Fibroblast of mammary gland (primary cell): ENCODE measurements at places on chromosomes 12 and 14.

DNA sequence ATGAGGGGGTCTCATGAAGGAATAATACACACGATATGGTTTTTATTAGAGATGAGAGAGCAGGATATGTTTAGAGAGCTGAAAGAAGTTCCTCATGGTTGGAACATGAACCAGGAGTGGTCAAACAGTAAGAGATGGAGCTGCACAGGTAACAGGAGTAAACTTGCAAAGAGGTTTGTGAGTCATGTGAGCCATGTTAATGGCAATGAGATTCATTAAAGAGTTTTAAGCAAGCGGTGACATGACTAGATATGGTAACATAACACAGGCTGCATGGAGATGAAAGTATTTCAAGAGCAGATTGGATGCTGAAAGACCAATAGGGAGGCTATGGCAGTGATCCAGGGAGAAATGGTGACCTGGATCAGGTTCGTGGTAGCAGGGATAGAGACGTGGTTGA, 62.6 kb upstream of the SSTR1 start:
- no peak for DNase-seq

DNA sequence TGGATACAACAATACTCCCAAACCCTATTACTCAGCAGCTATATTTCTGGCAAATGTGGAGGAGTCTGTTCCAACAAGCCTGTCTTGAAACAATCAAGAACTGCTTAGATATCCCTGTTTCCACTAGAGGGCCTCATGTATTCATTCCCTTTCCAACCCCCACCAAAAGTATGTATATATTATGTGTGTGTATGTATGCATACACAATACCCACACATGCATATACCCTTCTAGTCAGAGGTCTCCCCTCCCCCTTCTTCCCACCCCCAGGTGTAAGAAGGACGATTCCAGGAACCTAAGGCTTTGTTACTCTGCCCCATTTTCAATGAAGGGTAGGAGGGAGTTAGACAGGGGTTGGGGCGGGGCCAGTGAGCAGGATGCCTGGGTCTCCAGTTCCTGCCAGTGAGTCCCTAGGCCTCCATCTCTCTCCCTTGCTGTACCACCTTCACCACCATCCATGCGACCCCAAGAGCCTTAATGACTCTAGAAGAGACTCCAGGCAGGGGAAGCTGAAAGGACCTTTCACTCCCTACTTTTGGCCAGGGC, at the start of gene DGKA:
DGKA (plus strand) TSS at position 392 of the 546 bp plus-strand sequence. CDS start 5,342 bp downstream, outside the sequence.
- DNase-seq: peak; percentile 91

- DNase-seq: no peak
Measured at GRCh38 chr12:12153596-12153995, 82.9 kb downstream of the BCL2L14 start.

DNA sequence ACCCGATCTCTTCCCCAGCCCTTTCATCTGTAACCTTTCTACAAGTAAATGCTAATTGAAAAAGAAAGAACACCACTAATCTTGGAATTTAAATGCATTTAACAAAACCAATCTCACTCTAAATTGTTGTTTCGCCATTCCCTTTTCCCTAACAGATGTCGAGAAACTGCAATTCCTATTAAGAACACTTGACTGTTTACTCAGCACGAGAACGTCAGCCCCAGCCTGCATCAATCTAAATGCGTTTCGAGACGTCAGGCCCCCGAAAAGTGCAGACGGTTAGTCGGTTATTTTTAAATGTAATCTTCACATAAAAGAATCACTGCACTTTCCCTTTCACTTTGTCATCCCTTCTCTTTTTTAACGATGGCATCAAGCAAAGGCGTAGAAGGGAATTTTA, 837.6 kb downstream of the VRK1 start:
- DNase-seq: no peak

GRCh38 chr12:64256166-64256800, 34.2 kb upstream of the KICS2 start:
- DNase-seq: peak; percentile 72

DNA sequence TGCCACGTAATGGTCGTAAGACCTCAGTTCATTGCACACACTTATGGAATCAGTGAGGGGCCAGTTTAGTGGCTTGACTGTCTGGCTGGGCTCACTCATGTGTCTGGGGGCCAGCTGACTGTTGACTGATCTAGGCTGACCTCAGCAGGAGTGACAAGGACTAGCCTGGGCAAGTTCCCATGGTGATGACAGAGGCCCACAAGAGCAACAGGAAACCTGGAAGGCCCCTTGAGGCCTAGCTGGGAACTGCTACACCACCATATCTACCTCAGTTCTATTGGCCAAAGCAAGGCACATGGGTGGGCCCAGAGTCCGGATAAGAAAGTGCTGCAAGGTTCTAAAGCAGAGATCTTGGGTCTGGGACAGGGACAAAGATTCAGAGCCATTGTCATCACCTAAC, 21.3 kb upstream of the RFLNA start:
- DNase-seq: peak; percentile 64

- peak; percentile 42 for DNase-seq
Measured at GRCh38 chr12:24561411-24561871, 387.5 kb downstream of the BCAT1 start.

DNA sequence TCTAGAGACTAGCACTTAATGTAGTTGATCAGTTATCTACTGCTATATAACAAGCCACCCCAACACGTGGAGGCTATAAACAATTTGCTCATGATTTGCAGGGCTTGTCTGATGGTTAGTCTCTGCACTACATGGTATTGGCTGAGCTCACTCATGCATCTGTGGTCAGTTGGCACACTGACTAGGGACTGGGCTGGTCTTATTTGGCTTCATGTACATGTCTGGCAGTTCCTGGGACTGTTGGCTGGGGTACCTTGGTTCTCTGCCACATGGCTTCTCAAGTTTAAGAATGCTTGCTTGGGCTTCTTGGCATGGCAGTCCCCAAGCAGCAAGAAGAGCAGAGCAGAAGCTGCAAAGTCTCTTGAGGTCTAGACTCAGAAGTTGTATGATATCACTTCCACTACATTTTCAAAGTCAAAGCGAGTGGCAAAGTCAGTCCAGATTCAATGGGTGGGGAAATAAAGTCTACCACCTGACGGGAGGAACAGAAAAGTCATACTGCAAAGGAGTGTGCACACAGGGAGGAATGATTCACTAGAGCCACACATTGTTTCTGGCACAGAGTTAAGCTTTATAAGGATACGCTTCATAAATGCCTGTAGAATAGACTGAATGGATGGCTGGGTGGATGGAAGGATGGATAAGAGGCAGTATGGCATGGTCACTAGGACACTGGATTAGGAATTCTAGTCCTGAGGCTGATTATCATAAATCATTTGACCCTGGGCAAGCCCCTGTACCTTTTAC, 44.8 kb upstream of the PTHLH start:
- DNase-seq: no peak

DNA sequence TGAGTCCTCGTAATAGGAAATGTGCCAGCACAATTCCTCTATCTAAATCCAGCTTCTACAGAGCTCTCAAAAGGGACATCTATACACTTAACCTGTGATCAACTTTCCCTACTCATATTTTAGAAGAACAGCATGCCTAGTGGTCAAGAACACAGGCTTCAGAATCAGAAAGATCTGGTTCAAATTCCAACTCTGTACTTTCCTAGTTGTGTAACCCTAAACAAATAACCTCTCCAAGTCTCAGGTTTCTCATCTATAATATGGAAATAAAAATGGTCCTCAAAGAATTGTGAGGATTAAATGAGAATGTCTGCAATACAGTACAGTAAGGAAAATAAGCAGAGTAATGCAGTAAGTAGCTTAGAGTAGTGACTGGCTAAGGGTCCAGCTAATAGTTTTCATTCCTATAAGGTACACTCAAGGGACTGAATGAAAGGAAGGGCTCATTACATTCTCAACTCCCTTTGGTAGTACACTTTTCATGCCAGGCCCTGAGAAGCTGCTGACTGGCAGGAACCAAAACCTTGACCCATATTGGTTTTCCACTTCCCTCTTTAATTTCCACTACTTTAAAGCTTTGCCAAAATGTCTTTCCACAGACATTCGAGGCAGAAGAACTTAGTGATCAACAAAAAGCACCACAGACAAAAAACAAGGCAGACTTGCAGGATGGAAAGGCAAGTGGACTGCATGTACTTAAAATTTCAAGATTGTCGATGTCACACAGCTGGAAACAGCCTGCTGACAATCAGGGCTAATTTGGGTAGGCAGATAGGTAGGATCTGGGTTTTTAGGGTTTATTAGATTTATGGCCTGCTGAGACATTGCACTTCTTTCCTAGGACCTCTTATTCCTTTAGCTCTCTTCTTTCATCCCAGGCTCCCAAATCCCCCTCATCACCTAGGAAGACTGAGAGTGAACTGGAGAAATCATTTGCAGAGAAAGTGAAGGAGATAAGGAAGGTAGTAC, 4.3 kb downstream of the CCDC196 start:
- no peak for DNase-seq

- DNase-seq: no peak
Measured at GRCh38 chr12:109592905-109593272, 19.3 kb downstream of the MVK start.

DNA sequence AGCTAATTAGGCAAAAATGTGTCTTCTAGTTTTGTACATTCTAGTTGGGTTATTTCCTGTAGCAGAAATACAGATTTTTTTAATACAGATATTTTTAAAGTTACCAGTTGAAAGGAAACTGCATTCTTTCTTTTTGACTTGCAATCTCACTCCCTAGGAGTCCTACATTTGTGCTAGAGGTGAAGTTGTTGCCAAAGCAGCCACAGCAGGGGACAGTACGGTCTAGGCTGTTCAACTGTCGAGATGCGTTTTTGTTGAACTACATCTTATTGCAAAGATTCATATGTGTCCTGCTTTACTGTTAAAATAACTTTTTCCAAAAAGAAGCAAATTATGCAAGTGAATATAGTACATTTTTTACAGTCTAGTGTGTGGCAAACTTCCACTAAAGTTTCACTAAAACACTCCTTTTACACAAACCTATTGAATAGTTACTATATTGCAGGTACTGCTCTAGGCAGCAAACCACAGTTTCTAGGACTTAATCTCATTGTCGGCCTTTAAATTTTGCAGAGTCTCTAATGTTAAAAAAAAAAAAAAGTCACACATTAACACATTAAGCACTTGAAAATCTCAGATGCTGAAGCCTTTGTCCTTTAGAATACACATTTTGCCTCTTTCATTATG, 30.2 kb upstream of the SRGAP1 start:
- no peak for DNase-seq

- DNase-seq: no peak
Measured at GRCh38 chr14:75595226-75595625, 16.8 kb downstream of the FLVCR2 start.
